Subcutaneous preadipocyte (primary cell): ENCODE measurements at places on chromosomes 5 and 9. TPM values are rescaled to one million over a fixed set of nuclear protein-coding genes. Genes with fewer than 3 reads are reported as not detected.

The SLC4A9 gene
- total RNA-seq, result not detected in 2 replicates

The PHF24 gene
- total RNA-seq, result not detected in 2 replicates

The MYORG gene
- total RNA-seq, result 0.73 and 0.78 TPM in 2 replicates

The HMCN2 gene
- under 0.01 and 0.20 TPM in 2 replicates for total RNA-seq

The NMUR2 gene
- not detected in 2 replicates for total RNA-seq

The FOXD4 gene
- total RNA-seq, result under 0.01 and 0.39 TPM in 2 replicates

The UNC5A gene
- total RNA-seq, result under 0.01 TPM in 2 replicates

The CDO1 gene
- total RNA-seq, result 5.7 and 7.3 TPM in 2 replicates

The SPTAN1 gene
- total RNA-seq, result 283 and 383 TPM in 2 replicates

The ZDHHC21 gene
- total RNA-seq, result 7.0 and 8.4 TPM in 2 replicates

The ATG12 gene
- 54.0 and 57.0 TPM in 2 replicates for total RNA-seq

The TXNDC8 gene
- total RNA-seq, result not detected in 2 replicates

The PDE8B gene
- total RNA-seq, result under 0.01 TPM in 1 of 2 replicates, not detected in the other

The FSTL4 gene
- total RNA-seq, result not detected in 2 replicates

The FCHSD1 gene
- 11.4 and 14.1 TPM in 2 replicates for total RNA-seq

The C9orf153 gene
- total RNA-seq, result 0.20 and 0.37 TPM in 2 replicates

The CLIC3 gene
- total RNA-seq, result 0.20 and 0.73 TPM in 2 replicates

The DMGDH gene
- 0.59 and 2.9 TPM in 2 replicates for total RNA-seq
